Activated naive CD8-positive, alpha-beta T cell treated with anti-CD3 and anti-CD28 coated beads, Interleukin-2, amount 10 ng/mL, durations not matched to agents 7 days and 5 days (primary cell): ENCODE measurements at places on chromosomes 5 and 9. TPM values are rescaled to one million over a fixed set of nuclear protein-coding genes. Genes with fewer than 3 reads are reported as not detected.

Gene OSTF1
- 108 TPM for total RNA-seq

DNA sequence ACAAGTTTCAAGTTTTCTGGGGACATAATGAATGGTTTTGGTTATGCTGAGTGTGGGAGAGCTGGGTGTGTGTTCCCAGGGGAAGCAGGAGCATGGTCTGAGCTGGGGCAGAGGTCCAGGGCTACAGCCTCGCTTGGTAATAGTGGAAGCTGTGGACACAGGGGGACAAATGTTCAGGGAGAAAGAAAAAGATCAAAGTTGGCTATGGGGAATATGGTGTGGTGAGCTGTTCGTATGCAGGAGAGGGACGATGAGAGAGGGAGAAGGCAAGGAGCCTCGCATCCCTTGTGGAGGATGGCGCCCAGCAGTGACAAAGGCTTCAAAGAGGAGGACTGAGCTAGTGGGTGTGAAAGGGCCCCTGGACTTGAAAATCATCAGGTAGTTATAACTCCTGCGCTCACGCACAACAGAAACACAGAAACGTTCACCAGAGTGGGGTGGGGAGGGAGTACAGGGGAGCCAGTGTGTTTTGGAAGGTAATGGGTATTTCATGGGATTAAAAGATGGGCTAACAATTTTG is 77.2 kb downstream of the TENT4A start:
- peaks cover 5% of the 10 kb centered on the region for H3K36me3 ChIP-seq
- H3K4me1 ChIP-seq = peaks cover 19% of the 10 kb centered on the region
- peaks cover 8% of the 10 kb centered on the region for H3K27me3 ChIP-seq
- H3K27ac ChIP-seq = no peak overlapping the region
- no peak for DNase-seq

Gene SEMA6A
- not detected for total RNA-seq

DNA sequence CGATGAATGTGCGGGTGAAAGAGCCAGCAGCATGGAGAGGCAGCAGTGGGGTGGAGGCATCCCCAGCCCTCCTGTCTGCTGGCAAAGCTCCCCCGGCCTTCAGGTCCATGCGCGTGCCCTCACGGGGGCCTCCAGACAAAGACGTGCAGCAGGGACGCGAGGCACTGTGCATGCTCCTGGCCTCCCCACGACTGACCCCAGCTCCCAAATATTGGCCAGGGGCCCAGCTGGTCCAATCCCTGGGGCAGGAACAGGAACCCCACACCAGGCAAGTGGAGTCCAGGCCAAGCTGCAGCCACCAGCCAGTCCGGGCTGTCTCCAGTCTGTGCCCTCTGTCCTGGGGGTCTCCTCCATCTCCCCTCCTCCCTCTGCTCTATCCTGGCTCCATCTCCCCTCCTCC is 33.5 kb upstream of the LRRC14B start:
- H3K4me1 ChIP-seq = no peaks in the 10 kb centered on the region
- no peak for DNase-seq
- H3K27ac ChIP-seq = no peak overlapping the region
- H3K27me3 ChIP-seq = peaks cover 10% of the 10 kb centered on the region
- H3K4me3 ChIP-seq = no peak overlapping the region

DNA sequence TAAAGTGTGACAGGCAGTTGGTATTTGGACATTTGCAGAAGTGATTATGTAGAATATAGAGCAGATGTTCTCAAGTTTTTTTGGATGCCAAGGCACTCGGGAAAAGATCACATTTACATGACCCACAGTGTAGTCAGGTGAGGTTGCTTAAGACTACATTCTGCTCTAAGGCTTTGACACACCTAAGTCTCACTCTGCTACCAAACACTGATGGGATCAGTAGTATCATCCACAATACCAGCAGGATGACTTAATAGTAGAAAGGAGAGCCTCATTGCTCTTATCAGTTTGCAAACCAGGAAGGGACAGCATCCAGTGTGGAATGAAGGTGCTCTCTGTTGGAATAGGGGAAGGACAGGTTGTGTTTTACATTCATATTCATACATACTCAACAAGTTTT is 2.5 kb upstream of the SPATA31D1 start:
- no peaks in the 10 kb centered on the region for H3K4me1 ChIP-seq
- no peaks in the 10 kb centered on the region for H3K27me3 ChIP-seq
- no peak overlapping the region for H3K4me3 ChIP-seq
- no peak overlapping the region for H3K27ac ChIP-seq
- no peak for DNase-seq

DNA sequence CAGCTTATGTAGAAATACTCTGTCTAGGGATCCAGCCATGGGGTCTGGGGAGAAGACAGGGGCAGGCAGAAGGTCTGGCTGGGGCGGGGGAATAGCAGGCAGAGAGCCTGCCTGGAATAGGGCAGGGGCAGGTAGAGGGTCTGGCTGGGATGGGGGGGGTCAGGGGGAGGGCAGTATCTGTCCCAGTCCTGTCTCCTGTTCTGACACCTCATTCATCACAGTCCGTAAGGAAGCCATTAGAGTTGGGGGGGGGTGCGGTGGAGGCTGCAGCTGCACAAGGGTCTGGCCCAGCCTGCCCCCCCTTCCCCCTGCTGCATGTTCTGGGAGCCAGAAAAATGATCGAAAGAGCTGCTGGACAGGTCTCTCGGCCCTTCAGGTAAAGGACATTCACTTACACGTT is 32.6 kb downstream of the CNTFR start:
- H3K4me1 ChIP-seq = no peaks in the 10 kb centered on the region
- no peak overlapping the region for H3K27ac ChIP-seq
- no peaks in the 10 kb centered on the region for H3K36me3 ChIP-seq
- no peak for DNase-seq
- H3K27me3 ChIP-seq = peaks cover 18% of the 10 kb centered on the region
- H3K4me3 ChIP-seq = no peak overlapping the region

DNA sequence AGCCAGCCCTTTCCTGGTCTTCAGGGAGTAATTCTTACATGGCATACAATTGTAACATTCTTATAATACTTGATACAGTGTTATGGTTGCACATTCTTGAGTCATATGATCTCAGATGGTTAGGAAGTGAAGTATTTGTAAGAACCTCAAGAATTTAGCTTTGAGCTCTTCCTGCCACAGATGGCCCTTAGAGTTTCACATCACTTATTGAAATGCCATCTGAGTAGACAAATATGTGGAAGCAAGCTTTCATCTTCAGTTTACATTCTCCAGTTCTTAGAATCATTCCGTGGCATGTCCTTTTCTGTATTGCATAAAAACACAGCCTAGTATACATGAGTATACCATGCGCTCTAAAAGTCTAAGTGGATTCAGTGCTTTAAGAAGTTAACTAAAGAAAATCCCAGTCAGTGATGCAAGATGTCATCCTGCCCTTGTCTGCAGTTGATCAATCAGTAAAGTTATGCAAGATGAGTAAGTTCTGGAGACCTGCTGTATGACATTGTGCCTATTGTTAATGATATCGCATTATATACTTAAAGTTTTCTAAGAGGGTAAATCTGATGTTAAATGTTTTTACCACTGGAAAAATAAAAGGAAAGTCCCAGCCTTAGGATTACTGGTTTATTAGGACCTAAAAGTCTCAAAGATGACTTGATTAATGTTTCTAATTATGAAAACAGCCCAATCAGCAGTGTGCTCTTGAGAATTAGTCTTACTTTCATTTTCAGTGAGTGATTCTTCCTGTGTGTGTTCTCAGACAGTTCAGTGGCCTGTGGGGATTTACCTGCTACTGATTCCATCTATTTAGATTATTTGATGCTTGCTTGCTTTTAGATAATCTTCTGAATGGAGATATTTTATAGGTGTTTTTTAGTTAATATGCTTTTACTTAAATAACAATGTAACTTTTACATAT is 29.4 kb downstream of the RHOBTB3 start:
- H3K27me3 ChIP-seq = peaks cover 7% of the 10 kb centered on the region
- peak overlapping the region; percentile 92 for H3K27ac ChIP-seq
- H3K4me3 ChIP-seq = peak overlapping the region; percentile 78
- DNase-seq = no peak
- no peaks in the 10 kb centered on the region for H3K36me3 ChIP-seq

Gene CTNNA1
- total RNA-seq = 24.2 TPM

DNA sequence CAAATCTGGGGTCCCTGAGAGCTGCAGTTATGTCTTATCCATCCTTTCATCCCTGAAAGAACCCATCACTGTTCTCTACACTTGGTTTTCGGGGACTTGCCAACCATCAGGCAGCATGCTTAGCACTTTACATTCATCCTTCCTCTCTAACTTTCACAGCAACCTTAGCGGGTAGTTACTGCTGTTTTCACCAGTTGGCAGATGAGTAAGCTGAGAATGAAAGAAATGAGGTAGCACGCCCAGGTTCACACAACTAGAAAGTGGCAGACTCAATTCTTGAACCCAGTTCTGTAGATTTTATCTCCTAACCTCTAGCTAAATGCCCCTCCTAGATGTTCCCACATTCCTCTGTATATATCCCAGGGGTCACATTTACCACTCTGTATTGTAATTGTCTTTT is 342.0 kb upstream of the WWC1 start:
- H3K27ac ChIP-seq = no peak overlapping the region
- no peak overlapping the region for H3K4me3 ChIP-seq
- no peaks in the 10 kb centered on the region for H3K4me1 ChIP-seq
- DNase-seq = no peak
- no peaks in the 10 kb centered on the region for H3K27me3 ChIP-seq

GRCh38 chr5:43652537-43653302 is 49.7 kb downstream of the NNT start:
- DNase-seq = no peak
- H3K36me3 ChIP-seq = peaks cover 34% of the 10 kb centered on the region
- no peaks in the 10 kb centered on the region for H3K4me1 ChIP-seq
- no peaks in the 10 kb centered on the region for H3K27me3 ChIP-seq
- H3K27ac ChIP-seq = no peak overlapping the region
- no peak overlapping the region for H3K4me3 ChIP-seq

DNA sequence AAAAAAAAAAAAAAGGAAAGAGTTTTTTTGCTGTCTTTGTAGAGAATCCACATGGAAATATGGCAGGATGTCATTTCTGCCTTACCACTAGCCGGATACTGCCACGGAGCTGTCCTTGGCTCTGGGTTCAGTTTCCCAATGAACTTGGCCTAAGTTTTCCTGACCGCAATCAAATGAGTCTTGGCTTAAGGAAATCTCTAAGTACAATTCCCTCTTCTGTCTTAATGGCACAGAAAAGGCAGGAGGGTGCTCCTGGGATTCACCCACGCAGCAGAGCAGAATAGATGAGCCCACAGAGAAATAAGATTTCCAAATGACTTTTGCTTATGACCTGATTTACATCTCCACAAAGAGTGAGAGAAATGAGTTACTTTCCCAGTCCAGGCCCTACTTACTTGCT is 284.0 kb upstream of the VLDLR start:
- no peaks in the 10 kb centered on the region for H3K36me3 ChIP-seq
- H3K27me3 ChIP-seq = no peaks in the 10 kb centered on the region
- H3K4me3 ChIP-seq = no peak overlapping the region
- H3K4me1 ChIP-seq = no peaks in the 10 kb centered on the region
- H3K27ac ChIP-seq = no peak overlapping the region

DNA sequence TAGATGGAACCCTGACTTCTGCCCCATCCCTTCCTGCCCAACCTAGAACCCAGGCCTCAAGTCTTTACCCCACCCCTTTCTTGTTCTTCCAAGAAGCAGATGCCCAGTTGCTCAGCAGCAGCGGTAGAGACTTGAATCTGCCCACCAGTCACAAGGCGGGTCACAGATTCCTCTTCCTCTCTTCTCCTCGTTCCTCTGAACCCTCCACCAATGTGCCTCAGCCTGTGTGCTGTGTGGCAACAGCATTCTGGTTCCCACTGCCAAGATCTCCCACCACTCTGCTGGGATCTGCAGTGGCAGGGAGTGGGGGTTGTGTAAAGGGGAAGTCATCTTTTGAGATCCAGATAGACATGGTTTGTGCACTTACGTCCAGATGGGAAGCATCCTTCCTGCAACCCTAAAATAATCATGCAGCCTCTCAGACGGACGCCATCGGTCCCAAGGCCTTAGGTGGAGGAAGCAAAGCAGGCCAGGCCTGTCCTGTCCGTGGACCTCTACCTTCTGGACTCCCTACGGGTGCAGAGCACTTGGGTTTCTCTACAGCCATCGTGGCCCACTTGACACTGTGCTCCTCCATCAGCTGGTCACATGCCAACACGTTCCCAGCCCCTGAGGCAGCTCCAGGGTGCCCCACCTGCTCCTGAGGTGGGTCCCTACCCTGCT is 7.7 kb upstream of the RPL26L1 start:
- no peaks in the 10 kb centered on the region for H3K27me3 ChIP-seq
- H3K4me3 ChIP-seq = no peak overlapping the region
- peaks cover 2% of the 10 kb centered on the region for H3K4me1 ChIP-seq

Gene LCN9
- not detected for total RNA-seq

DNA sequence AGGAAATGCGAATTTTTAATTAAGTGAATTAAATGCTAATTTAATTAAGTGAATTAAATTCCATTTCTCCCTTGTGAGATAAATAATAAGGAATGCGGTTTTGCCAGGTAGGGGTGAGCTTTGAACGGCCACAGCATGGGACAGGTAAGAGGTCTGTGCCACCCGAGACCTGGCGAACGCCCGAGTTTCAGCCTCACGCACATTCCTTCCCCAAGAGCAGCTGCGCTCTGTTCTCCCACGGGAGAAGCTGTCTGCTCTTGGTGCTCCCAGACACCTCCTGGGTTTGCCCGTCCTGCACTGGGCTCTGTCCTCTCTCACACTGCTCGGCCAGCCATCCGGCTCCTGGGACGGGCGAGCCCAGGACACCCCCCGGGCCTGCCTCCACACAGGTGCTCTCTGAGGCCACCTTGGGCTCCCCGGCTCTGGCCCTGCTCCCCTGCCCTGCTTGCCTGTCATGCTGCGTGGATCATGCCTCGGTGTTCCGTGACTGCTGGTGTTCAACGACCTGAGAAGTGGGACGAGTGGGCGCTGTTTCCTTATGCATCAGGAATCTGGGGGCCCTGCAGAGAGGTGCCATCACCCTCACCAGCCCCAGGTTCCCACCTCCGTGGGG is 13.7 kb upstream of the CAMSAP1 start:
- no peak overlapping the region for H3K4me3 ChIP-seq
- H3K36me3 ChIP-seq = peaks cover 16% of the 10 kb centered on the region
- no peak overlapping the region for H3K27ac ChIP-seq
- no peak for DNase-seq
- H3K27me3 ChIP-seq = no peaks in the 10 kb centered on the region

Gene PGM5
- not detected for total RNA-seq

- no peaks in the 10 kb centered on the region for H3K27me3 ChIP-seq
- no peak for DNase-seq
- no peak overlapping the region for H3K4me3 ChIP-seq
- no peak overlapping the region for H3K27ac ChIP-seq
- H3K4me1 ChIP-seq = peaks cover 40% of the 10 kb centered on the region
- peaks cover 16% of the 10 kb centered on the region for H3K36me3 ChIP-seq
Measured at GRCh38 chr9:78009186-78009585, 22.4 kb downstream of the GNAQ start.

- no peak overlapping the region for H3K27ac ChIP-seq
- H3K4me3 ChIP-seq = no peak overlapping the region
- H3K4me1 ChIP-seq = peaks cover 2% of the 10 kb centered on the region
- H3K36me3 ChIP-seq = no peaks in the 10 kb centered on the region
Measured at GRCh38 chr5:136028090-136028489, 698 bp upstream of the TGFBI start.

Gene PCSK1
- total RNA-seq = not detected
